Foreskin melanocyte (primary cell): ENCODE measurements at places on chromosomes 5 and 9.

- peak; percentile 57 for DNase-seq
Observed at GRCh38 chr5:123610665-123611405, 98.9 kb downstream of the CSNK1G3 start.

- DNase-seq = peak; percentile 55
Observed at GRCh38 chr5:61330341-61330844, 1.7 kb upstream of the ZSWIM6 start.

DNA sequence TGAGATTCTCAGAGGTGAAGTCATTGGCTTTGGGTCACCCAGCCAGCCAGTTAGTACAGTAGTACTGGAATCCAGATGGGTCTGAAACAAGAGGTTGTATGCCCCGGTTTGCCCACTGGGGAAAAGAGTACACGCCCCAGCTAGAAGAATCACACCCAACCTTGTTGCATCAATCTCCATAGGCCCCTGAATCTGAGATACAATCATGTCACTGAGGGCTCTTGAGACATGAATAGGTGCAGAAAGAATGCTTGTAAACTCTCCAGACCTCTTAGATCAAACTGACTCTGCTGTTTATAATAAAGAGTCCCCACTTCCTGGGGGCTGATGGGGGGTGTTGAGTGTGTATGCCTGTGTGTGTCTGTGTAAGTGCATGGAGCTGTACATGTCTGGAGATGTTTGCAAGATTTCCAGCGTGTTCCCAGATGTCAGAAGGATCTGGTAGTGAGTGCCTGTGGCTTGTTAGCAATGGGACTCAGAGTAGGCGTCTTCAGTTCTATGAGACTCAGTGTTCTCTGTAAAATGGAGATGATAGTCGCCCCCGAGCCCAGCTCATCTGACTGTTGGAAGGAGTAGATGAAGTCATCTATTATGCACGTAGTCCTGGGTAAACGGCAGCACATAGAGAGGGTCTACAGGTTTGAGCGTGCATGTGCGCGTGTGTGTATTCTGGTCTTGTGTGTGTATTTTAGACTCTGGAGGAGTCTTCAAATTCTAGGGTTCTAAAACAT lies 48.2 kb downstream of the COL27A1 start:
- no peak for DNase-seq

DNA sequence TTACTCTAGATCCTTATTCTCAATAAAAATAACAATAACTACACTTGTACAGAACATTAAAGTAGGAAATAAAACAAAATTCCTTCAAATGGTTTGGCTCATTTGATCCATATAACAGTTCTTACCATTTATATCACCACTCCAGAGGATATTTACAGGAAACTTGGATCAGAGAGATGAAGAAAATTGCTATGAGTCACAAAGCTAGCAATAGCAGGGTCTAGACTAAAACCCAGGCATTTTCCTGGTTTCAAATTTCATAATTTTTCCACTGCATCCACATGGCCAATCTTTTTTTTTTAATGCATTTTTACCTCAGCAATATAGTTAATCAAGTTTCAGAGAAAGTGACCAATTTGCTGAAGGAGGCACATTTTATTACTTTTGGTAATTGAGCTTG lies 299.2 kb downstream of the ELAVL2 start:
- DNase-seq = no peak

DNA sequence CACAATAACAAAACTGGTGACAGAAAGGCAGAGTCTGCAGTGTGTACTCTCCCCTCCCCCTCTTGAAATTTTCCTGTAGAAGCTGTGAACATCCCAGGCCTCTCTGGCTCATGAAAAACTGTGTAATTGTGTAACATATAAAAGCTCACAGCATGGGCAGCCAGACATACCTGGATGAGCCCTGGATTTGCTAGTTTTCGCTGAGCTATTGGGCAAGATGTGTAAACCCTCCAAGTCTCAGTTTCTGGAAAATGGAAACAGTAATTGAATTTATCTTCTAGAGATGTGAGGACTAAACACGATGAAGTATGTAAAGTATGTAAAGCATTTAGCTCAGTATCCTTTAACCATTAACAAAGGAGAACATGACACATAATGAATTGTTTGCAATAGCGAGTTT lies 143.2 kb upstream of the ANKH start:
- DNase-seq = no peak

DNA sequence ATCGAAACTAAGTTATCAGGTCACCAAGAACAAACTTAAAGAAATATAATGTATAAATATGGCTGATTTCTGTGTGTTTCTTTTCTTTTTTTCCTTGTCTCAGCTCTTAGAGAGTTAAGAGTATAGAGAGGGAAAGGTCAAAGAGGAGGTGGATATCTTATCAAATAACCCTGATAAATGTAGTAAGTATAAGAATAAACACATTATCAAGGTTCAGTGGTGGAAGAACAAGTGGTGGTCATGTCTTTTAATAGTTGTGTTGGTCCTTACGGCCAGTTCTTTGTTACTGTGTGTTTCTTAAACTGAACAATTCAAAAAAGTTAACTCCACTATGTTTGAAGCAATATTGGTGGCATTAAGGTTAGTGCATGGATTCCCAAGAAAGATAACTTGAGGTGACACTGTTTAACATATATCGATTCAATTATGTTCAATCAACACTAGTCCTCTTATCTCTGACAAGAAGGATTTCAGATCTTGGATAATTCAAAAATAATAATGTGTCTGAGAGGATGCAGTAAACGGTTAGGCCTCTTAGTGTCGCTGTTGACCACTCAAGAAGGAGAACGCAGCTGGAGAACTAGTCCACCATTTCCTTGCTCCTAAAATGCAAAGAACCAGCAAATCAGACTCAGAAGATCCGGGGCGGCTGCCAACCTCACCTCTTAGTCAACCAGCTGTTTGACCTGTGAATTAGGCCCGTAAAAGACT lies at the start of gene PCDHGA3:
Gene PCDHGA3 (plus strand): TSS at position 588 of the 711 bp plus-strand sequence. CDS start 205 bp downstream, outside the sequence.
- peak; percentile 34 for DNase-seq

GRCh38 chr5:14767053-14767452 lies 102.5 kb downstream of the OTULIN start:
- DNase-seq = no peak

DNA sequence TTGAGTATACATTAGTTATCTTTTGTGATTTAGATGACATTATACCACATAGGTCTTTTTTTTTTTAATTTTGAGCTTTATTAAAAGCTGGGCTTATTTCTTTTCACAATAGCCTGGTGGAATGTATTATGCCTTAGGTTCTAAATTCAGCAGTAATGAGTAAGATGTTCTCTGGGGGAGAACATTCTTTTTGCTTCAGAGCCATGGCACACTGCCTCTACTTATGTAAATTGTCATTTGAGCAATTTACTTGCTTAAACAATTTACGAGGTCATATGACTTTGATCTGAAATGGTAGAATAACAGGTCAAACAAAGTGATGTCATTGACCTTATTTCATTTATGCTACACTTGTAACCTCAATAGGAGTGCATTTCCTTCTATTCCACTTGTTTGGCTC lies 154.2 kb downstream of the FOCAD start:
- DNase-seq = no peak

- peak; percentile 80 for DNase-seq
Observed at GRCh38 chr5:81788329-81788728, 37.4 kb upstream of the SSBP2 start.

- peak; percentile 44 for DNase-seq
Observed at GRCh38 chr5:145479271-145479670, 355.9 kb downstream of the PRELID2 start.

DNA sequence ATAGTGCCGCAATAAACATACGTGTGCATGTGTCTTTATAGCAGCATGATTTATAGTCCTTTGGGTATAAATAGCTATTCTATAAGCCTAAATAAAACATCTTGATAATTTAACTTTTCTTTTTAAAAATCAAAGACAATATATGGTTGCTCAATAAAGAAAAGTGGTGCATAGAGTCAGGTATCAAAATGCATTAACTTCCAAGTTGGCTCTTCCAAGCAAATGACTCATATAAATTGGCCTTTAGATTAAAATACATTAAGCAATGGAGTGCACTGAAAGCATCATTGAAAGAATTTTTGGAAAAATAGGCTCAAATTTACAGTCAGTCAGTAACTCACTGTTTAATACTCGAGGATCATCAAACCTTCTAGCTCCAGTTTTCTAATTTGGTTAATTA lies 106.6 kb downstream of the PLCXD3 start:
- DNase-seq = no peak

GRCh38 chr5:114018186-114018585 lies 343.7 kb upstream of the KCNN2 start:
- DNase-seq = no peak

DNA sequence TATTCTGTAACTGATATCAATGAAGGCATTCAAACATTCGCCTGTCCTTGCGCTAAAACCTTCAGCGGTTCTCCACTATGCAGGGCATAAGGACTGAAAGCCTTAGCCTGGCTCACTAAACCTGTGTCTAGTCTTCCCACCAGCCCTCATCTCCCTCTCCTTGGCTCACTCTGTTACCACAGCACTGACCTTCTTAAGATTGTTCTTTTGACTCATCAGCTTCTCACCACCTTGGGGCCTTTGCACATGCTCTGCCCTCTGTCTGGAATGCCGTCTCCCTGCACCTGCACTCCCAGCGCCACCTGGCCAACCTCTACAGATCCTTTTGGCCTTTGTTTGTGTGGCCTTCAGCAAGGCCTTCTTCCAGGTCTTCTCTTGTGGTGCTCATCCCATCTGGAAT lies 131.8 kb upstream of the IER5L start:
- DNase-seq = no peak

GRCh38 chr9:100466829-100467221 lies 6.1 kb upstream of the TMEFF1 start:
- no peak for DNase-seq

- DNase-seq = no peak
Observed at GRCh38 chr9:76302543-76302942, 91.7 kb downstream of the RFK start.

DNA sequence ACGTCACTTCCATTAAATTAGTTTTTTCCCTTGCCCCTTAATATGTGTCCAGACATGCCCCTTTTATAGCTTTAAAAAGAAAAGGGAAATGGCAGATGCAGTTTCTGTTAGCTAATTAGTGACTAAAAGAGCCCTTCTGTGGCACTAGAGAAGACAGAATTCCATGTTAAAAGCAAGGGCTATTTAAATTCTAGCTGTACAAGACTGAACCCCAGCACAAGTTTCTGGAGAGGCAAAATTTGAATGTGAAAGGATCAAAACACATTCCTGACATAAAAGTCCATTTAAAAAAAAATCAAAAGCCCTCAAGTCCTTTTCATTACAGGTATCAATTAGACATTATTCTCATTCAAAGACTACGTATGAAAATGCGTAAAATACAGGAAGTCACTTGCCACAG lies 78.7 kb downstream of the HAPLN1 start:
- DNase-seq = no peak

DNA sequence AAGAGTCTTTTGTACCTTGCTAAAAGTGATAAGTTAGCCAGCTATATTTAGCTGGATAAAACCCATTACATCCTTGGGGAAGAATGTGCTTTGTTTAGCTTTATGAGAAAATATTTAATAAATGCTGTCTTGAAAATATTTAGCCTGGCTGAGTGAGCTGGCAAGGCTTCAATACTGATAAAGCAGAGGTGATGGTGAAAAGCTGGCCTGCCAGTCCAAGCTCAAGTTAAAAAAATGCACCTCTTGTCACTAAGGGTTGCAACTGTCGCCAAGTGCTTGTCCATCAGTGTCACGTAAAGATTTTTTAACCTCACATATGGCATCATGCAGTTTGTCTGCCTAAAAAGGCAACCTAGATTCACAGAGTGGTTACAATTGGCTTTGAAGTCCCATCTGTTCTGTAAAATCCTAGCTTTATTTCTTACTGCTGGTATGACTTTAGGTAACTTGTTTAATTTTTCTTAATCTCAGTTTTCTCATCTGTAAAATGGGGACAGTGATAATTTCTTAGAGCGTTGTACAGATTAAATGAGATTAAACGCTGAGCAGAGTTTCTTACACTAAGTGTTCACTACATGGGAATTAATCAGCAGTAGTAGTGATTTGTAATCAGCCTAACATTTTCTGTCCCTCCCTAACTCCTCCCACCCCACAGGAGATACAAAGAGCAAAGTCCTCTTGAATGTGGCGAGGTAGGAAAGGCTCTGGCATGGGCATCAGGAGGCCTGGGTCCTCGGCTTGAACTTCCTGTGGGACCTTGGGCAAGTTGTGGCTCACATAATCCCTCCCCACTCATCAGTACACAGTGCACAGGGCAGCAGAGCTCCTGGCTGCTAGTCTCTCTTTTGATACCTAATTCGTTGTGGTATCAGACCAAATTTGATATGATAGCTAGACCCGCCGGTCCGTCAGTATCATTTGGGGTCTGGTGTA lies 48.7 kb downstream of the PIK3R1 start:
- no peak for DNase-seq

DNA sequence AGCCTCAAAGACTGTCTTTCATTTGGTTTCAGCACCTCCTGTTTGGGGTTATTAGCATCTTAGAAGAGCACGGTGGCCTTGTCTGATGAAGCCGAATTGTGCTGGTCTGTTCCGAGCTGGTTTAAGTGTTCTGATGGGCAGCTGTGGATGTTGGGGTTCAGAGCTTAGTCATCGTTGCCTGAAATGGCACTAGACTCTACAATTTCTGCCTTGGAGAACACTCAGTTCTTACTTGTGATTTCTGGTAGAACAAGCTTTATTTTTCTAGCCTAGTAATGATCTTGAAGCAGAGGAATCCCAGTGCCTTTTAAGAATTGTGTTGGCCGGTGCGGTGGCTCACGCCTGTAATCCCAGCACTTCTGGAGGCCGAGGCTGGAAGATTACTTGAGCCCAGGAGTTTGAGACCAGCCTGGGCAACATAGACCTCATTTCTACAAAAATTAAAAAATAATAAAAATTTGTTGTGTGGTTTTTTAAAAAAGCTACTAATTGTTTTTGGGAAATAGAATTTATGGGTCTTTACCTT lies 7.8 kb downstream of the FBXW5 start:
- no peak for DNase-seq

DNA sequence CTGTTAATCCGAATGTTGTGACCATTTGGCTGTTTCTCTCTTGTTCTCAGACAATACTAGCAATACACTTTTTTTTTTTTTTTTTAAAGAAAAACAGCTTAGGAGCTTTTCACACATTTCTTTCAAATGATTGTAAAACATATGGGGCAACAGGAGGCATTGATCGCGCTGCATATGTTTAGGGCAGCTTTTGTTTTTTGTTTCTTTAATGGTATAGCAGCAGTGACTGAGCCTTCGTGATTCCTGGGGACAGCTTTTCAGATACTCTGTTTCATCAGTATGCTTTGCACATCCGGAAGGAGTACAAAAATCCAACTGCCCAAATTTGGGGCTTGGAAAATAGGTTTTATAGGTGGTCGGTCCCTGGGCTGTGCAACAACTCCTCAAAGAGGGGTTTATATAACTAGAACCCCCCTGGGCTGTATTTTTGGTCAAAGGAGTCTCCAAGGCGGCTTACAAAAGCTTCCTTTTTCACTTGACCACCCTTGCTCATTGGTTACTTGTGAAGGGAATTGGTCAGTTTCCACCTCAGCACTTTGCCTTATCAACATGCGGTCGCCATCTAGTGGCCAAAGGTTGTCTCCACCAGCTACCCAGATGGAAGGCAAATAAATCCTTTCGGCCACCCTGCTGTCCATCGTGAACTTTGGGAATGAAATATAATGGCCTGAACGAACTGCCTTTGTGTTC lies 91.8 kb downstream of the PDE6A start:
- peak; percentile 74 for DNase-seq

DNA sequence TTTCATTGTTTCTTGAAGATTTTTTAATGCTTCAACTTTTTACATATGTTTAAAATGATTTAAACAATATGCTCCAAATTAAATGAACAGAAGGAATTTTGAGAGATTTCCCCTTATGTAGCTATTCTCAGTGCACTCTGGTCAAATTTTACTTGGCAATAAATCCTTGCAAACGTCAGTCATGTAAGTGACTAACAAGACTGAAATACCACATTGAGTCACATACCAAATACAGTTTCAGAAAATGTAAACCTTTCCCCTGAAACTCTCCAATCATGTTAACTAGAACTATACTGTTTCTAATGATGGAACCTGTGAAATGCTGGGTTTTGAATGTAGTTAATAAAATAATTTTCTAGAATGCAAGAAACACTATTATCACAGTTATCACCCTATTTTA lies 29.6 kb downstream of the SAR1B start:
- DNase-seq = no peak
